ENCODE measurements at places on chromosomes 5 and 9.

DNA sequence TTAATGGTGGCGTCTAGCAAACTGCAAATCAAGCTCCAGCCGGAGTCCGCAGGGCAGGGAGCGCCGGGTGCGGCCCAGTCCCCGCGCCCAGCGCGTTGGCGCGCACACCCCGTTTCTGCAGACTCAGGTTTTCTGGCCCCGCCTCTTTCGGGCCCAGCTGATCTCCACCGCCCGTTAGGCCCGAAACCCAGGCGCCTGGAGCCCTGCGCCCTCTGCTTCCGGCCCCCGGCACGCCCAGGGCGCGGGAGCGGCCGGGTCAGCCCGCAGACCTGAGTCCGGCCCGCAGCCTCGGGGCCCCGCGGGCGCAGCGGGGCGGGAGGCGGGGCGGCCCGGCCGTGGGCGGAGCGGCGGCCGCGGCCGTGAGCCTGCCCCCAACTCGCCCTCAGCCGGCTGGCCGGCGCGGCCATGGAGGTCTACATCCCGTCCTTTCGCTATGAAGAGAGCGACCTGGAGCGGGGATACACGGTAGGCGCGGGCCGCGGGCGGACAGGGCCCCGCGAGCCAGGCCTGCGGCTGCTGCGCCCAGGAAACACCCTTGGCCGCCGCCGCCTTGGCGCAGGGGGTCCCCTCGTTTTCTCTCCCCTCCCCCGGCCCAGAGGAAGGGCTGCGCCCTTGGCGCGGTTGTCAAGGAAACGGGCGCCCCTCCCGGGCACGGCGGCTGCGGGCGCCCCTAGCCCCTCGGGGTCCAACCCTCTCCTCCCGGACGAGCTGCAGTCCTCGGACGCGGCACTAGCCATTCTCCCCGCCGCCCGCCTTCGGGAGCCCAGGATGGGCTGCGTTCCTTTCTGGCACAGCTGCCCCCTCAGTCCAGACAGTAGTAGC, at the start of gene SNX24:
Gene SNX24 (plus strand): TSS at position 385 of the 822 bp plus-strand sequence. CDS start 21 bp downstream, at position 406.
- DNase-seq, result peak; percentile 48

GRCh38 chr9:13758936-13759335, 479.4 kb upstream of the MPDZ start:
- DNase-seq, result no peak

DNA sequence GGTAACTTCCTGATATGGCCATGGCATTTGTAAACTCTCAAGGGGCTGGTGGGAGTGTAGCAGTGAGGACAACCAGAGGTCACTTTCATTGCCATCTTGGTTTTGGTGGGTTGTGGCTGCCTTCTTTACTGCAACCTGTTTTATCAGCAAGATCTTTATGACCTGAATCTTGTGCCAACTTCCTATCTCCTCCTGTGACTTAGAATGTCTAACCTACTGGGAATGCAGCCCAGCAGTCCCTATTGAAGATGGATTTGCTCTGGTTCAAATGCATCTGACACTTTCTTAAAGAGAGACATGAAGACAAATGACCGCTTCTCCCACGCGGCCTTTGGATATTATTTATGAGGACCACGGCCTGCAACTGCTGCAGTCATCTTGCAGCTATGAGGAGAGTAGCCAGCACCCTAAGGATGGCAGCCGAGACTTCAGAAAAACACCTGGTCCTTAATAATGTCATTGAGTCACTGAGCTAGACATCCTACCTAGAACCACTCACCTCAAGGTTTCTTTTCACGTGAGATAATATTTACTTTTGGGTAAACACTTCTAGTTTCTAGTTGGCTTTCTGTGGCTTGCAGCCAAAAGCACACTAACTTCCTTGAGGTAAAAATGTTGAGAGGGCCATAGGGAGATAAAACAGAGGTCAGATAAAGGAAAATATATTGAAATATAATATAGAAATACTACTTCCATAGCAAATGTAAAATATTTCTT, 28.2 kb downstream of the CETN3 start:
- no peak for DNase-seq

GRCh38 chr9:22433691-22434090, 12.9 kb upstream of the DMRTA1 start:
- DNase-seq, result no peak

GRCh38 chr9:133910855-133911514, 81.1 kb downstream of the VAV2 start:
- no peak for DNase-seq

DNA sequence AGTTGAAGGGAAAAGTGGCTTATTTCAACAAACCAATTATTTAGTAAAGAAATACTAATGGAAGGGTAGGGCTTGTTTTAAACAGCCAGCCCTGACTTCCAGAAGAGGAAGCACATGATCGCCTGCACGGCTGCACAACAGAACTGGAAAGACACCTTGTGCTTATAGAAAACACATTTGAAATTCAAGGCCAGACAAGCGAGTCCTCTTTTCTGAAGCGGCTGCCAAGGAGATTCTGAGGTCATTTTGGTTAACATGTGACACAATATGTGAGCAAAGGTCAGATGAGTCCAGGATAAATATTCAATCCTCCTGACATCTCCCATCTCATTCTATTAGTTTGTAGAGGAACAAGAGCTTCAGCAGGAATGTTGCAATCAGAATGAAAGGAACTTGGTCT, 461.4 kb upstream of the ST8SIA4 start:
- no peak for DNase-seq

- no peak for DNase-seq
These were observed 251.6 kb upstream of the HAPLN1 start for GRCh38 chr5:83972236-83972635.
